ENCODE measurements at places on chromosomes 6 and 20.
A peak's percentile ranks its signal among the peaks of the same experiment; 100 is the strongest.

- no peak for DNase-seq
Measured at GRCh38 chr20:10221021-10221420, 2.4 kb downstream of the SNAP25 start.

- no peak for DNase-seq
Measured at GRCh38 chr20:50248104-50248641, 57.5 kb downstream of the CEBPB start.

- DNase-seq, result peak; percentile 7
Measured at GRCh38 chr20:9258901-9259300, 190.0 kb downstream of the PLCB4 start.

GRCh38 chr6:15816661-15817060 is 153.8 kb upstream of the DTNBP1 start:
- no peak for DNase-seq

- no peak for DNase-seq
Measured at GRCh38 chr6:20168690-20169089, 43.6 kb downstream of the MBOAT1 start.

- no peak for DNase-seq
Measured at GRCh38 chr6:53641348-53641747, 24.2 kb downstream of the KLHL31 start.

- no peak for DNase-seq
Measured at GRCh38 chr6:170298688-170299087, 7.8 kb upstream of the DLL1 start.

- no peak for DNase-seq
Measured at GRCh38 chr20:6401893-6402557, 279.2 kb upstream of the FERMT1 start.

DNA sequence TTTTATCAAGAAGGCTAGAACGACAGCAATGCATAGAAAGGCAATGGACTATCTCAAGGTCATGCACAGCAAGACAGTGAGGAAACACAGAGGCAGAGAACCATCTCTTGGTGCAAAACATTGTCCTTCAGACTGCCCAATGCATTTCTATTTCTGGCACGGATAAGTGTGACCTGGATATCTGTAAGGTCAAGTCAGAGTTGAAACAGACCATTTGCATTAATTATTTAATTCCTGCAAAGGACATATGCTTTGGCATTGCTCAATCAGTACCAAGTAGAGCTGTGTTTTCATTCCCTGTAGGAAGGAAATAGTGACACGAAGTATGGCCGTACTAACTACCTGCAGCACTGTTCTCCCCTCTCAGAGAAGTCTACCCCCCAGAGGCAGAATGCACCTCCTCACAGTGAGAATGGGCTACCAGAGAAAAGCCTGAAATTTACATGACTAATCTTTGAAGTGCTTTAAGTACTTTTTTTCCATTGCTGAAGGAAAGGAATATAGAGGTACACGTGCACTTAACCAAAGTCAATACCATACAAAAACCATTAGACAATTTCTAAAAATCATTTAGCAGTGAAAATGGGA is 32.1 kb upstream of the GSTA4 start:
- no peak for DNase-seq

GRCh38 chr6:15620611-15621010 is 42.2 kb downstream of the DTNBP1 start:
- no peak for DNase-seq

DNA sequence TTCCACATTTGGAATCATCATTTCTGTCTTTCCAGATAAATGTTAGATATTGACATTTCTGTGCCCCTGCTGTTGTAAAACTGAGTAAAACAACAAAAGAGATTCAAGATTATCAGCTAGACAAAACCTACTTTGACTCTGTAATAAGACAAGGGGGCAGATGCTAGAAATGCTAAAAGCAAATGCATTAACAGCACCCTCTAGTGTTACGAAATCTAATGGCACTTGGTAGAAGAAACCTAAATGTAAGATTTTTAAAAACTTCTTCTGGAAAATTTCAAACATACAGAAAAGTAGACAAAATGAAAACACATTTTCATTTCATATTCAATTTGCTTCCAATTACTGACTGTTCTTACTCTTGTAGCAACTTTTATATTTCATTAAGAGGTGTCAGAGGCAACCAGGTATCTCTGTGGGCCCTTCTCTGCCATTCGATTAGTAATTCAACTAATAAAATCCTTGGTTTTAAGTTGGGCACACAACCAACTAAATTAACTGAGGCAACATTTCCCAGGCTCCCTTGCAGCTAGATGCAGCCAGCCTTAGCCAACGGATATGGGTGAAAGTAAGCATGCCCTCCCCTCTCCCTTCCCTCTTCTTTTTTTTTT is 45.0 kb downstream of the SLC23A2 start:
- peak; percentile 77 for DNase-seq

Measured in dermis blood vessel endothelial cell (primary cell).